ENCODE measurements at places on chromosomes 7 and 10. TPM values are rescaled to one million over a fixed set of nuclear protein-coding genes. Genes with fewer than 3 reads are reported as not detected.

GRCh38 chr10:95289003-95289920 lies 1.5 kb downstream of the PDLIM1 start:
- H3K27ac ChIP-seq: peak overlapping the region; percentile 93
- peaks cover 60% of the 10 kb centered on the region for H3K4me1 ChIP-seq
- H3K4me3 ChIP-seq: peak overlapping the region; percentile 71

DNA sequence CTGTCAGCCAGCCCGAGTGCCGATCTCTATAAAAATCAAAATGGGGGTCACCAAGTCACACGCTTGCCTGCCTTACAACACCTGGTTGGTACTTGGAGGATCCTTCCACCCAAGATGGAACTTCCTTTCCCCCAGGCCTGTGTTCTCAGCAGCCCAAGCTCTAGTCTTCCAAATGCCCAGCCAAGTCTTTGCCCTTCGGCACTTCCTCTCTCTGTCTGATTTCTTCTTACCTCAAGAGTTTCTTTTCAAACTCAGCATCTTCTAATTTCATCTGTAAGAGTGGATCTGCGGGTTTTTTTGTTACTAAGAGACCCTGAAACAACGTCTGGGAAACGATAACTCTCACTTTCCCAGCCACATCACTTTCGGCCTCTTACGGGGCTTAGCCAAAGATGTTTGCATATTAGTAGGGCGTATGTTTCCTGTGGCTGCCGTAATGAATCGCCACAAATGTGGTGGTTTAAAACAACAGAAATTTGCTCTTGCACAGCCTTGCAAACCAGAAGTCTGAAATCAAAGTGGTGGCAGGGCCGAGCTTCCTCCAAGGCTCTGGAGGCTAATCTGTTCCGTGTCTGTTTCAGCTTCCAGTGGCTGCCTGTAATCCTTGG lies 219.9 kb downstream of the TCF7L2 start:
- peaks cover 5% of the 10 kb centered on the region for H3K36me3 ChIP-seq
- no peak overlapping the region for H3K4me3 ChIP-seq
- H3K27me3 ChIP-seq: no peaks in the 10 kb centered on the region
- H3K4me1 ChIP-seq: no peaks in the 10 kb centered on the region
- DNase-seq: no peak
- no peak overlapping the region for H3K27ac ChIP-seq

DNA sequence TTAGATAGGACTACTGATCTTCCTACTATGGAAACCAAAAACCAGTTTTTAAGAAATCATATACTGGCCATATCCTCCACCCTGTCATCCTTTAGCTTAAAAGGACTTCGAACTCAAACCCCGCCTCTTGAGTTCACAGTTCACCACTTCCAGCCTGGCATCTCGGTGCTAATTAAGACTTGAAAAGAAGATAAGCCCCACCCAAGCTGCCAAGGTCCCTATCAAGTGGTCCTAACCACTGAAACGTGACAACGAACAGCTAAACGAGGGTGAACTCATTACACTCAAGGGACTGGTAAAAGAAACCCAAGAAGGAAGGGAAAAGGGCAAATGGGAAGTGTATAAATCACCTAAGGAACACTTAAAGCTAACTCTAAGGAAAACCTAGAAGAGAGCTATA lies 16.1 kb downstream of the COL17A1 start:
- H3K4me3 ChIP-seq: no peak overlapping the region
- peaks cover 7% of the 10 kb centered on the region for H3K27me3 ChIP-seq
- H3K4me1 ChIP-seq: no peaks in the 10 kb centered on the region
- H3K36me3 ChIP-seq: no peaks in the 10 kb centered on the region
- DNase-seq: peak; percentile 27

GRCh38 chr10:126683466-126683865 lies 13.0 kb upstream of the C10orf90 start:
- no peaks in the 10 kb centered on the region for H3K27me3 ChIP-seq
- no peaks in the 10 kb centered on the region for H3K36me3 ChIP-seq
- no peaks in the 10 kb centered on the region for H3K4me1 ChIP-seq
- no peak for DNase-seq
- no peak overlapping the region for H3K27ac ChIP-seq

The BAIAP2L1 gene
- 70.5 TPM for total RNA-seq

- no peaks in the 10 kb centered on the region for H3K27me3 ChIP-seq
- peak; percentile 22 for DNase-seq
- peaks cover 15% of the 10 kb centered on the region for H3K4me1 ChIP-seq
- no peak overlapping the region for H3K4me3 ChIP-seq
- H3K36me3 ChIP-seq: peaks cover 9% of the 10 kb centered on the region
These were observed 36.8 kb downstream of the RSU1 start for GRCh38 chr10:16780338-16780880.

Data from stomach (tissue), 19 donors.